ENCODE measurements at places on chromosomes 12 and 14.

DNA sequence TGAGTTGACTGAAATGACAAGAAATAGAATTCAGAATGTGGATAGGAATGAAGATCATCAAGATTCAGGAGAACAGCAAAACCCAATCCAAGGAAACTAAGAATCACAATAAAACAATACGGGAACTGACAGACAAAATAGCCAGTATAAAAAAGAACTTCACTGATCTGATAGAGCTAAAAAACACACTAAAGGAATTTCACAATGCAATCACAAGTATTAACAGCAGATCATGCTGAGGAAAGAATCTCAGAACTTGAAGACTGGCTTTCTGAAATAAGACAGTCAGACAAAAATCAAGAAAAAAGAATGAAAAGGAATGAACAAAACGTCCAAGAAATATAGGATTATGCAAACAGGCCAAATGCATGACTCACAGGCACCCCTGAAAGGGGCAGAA, 15.3 kb upstream of the OR5AU1 start:
- no peak for DNase-seq

DNA sequence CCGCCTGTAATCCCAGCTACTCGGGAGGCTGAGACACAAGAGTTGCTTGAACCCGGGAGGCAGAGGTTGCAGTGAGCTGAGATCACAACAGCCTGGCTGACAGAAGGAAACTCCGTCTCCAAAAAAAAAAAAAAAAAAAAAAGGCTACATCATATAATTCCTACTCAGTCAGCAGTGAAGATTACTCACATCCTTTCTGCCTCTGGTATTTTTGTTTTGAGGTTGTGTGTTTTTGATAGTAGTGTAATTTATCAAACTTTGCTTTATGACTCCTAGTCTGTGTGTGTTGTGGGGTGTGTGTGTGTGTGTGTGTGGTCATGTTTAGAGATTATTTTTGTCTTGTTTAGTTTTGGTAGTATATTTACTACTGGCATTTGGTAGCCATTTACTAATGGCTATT, 29.8 kb upstream of the DLGAP5 start:
- DNase-seq, result no peak

DNA sequence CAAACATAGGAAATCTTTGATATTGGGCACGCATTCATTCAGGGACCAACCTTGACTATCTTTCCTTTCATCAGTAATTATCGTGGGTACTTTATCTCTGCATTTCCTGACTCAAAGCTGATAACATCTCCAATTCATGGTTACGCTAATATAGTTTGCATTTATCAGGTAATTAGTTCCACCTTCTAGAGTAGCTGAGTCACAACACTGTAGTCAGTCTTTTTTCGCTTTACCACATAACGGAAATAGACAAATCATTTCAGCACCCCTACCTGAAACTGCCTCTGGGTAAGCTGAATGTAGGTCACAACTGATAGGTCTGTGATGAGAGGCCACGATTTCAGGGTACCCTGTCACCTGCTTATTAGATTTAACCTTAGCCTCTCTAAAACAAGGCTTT, 36.7 kb upstream of the IL22 start:
- DNase-seq, result no peak

GRCh38 chr12:42759622-42760273, 170.2 kb upstream of the PRICKLE1 start:
- no peak for DNase-seq

DNA sequence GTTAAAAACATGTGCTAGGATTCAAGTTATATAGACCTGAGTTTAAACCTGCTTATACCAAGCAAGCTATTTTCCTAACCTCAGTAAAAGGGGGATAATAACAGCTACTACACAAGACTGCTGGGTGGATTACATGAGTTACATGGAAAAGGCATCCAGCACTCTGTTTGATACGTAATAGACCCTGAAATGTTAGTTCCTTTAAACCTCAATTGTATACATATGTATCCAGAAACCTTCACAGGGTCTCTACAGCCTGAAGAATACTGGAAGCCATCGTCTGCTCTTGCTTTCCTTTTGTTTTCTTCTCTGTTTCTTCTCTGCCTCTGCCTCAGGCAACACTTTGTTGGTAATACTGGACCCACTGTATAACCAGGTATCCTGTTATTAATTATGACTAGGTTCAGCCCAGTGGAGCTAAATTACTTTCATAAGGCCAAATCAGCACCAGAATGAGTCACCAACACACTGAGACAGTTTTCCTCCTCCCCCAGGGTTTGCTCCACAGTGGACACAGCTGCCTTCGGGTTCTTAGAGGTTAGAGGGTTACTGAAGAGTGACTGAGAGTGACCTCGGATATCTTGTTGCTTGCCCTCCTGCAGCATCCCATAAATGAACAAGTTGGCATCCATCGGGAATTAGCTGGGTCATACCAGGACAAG, 127.1 kb downstream of the CAPZA3 start:
- no peak for DNase-seq
